Pancreas (tissue), 10 donors: ENCODE measurements at places on chromosomes 3 and 15. TPM values are rescaled to one million over a fixed set of nuclear protein-coding genes. Genes with fewer than 3 reads are reported as not detected.

GRCh38 chr3:60192297-60193114 lies 1058.7 kb downstream of the FHIT start:
- H3K27me3 ChIP-seq = no peaks in the 10 kb centered on the region
- no peak for DNase-seq
- H3K27ac ChIP-seq = no peak overlapping the region
- no peak overlapping the region for H3K4me3 ChIP-seq
- no peaks in the 10 kb centered on the region for H3K36me3 ChIP-seq
- H3K4me1 ChIP-seq = no peaks in the 10 kb centered on the region

- DNase-seq = no peak
- no peak overlapping the region for H3K4me3 ChIP-seq
Measured at GRCh38 chr3:39097716-39098472, 9.5 kb downstream of the GORASP1 start.

GRCh38 chr3:88307666-88308065 lies 157.9 kb downstream of the C3orf38 start:
- H3K27ac ChIP-seq = no peak overlapping the region
- no peak overlapping the region for H3K4me3 ChIP-seq
- no peaks in the 10 kb centered on the region for H3K4me1 ChIP-seq
- H3K36me3 ChIP-seq = no peaks in the 10 kb centered on the region

DNA sequence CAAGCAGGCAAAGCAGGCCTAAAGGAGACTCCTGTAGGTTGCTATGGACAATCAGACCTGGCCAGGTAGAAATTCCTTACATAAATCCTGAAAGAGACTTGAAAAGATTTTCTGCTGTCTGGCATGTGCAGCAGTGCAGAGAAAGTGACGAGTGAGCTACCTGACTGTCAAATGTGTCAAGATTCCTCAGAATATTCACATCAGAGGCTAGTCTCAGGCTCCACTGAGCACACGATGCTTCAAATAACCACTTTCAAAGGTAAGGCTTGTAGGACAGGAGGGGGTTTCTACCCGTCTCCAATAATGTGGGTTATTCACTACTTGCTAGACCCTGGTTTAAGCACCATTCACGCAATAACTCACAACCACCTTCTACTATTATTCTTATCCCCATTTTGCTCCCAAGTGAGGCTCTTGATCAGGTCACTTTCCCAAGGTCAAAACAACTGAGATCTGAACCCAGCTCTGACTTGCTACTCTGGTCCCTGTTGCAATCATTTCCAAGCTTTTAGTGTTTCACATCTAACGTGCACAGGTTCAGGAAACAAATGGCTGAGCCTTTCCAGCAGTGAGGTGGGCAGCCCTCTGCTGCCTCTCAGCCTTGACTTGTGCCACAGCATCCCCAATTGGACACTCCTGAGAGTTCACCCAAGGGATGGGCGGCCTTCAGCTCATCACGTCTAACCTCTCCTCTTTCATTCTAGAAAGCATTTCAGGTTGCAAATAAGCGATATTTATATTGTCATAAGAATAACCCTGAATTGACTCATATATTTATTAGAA lies 329.9 kb upstream of the WNT5A start:
- no peak overlapping the region for H3K4me3 ChIP-seq
- no peak overlapping the region for H3K27ac ChIP-seq
- no peaks in the 10 kb centered on the region for H3K36me3 ChIP-seq
- DNase-seq = no peak
- H3K4me1 ChIP-seq = no peaks in the 10 kb centered on the region

GRCh38 chr3:197338586-197338985 lies 40.2 kb upstream of the DLG1 start:
- no peak for DNase-seq
- no peaks in the 10 kb centered on the region for H3K27me3 ChIP-seq
- H3K36me3 ChIP-seq = no peaks in the 10 kb centered on the region
- H3K4me1 ChIP-seq = no peaks in the 10 kb centered on the region

DNA sequence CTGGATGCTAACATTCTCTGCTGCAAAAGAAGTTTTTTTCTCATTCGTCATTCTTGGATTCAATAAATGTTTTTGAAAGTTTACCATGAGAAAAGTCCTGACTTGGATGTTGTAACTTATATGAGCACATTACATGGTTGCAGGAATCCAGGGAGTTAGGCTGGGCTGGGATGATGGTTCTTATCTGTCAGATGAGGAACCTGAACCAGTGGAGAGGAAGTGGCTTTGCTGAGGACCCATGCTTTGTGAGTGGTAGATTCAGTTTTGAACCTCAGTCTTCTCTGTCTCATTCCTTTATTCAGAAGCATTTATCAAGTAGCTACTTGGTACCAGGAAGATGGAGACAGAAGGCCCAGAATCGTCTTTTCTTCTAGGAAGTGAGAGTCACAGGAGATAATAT lies 3.7 kb upstream of the GASK1A start:
- H3K36me3 ChIP-seq = no peaks in the 10 kb centered on the region
- no peaks in the 10 kb centered on the region for H3K4me1 ChIP-seq
- H3K4me3 ChIP-seq = no peak overlapping the region

GRCh38 chr3:72549761-72550581 lies 298.3 kb downstream of the SHQ1 start:
- DNase-seq = no peak
- H3K27ac ChIP-seq = no peak overlapping the region
- H3K4me3 ChIP-seq = no peak overlapping the region
- H3K27me3 ChIP-seq = no peaks in the 10 kb centered on the region

DNA sequence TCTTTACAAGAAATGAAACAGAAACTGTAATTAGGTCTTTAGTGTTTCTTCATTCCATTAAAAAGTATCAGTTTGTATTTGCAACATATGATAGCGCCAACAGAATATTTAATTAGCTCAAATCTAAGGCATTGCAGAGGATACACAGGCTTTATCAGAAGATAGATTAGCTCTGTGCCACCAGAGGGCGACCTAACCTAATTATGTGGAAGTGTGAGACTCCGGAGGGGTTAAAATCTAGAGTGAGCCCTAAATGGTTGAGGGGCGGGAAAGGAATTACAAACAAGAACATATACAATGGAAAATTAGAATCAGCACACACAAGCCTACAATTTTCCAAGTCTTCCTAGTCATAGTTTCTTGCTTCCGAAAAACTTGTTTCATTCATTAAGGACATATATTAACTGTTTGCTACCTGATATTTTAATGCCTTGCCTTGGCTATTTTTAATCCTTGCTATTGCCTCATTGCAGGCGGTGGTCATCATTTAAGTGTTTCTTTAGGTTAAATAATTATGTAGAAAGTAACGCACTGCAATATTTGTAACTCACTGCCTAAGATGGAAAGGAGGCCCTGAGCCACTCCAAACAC lies 18.0 kb upstream of the RYR3 start:
- no peak overlapping the region for H3K27ac ChIP-seq
- H3K4me1 ChIP-seq = no peaks in the 10 kb centered on the region
- H3K36me3 ChIP-seq = no peaks in the 10 kb centered on the region
- no peak overlapping the region for H3K4me3 ChIP-seq

The LMAN1L gene
- polyA plus RNA-seq = not detected

The ACTC1 gene
- polyA plus RNA-seq = 2.6 TPM

The AGBL1 gene
- polyA plus RNA-seq = not detected
